Naive B cell (primary cell): ENCODE measurements at places on chromosomes 7 and 10.

GRCh38 chr10:14362104-14362503, 31.4 kb upstream of the FRMD4A start:
- DNase-seq = no peak

- no peak for DNase-seq
Observed at GRCh38 chr10:15814565-15814964, 45.7 kb downstream of the MINDY3 start.

DNA sequence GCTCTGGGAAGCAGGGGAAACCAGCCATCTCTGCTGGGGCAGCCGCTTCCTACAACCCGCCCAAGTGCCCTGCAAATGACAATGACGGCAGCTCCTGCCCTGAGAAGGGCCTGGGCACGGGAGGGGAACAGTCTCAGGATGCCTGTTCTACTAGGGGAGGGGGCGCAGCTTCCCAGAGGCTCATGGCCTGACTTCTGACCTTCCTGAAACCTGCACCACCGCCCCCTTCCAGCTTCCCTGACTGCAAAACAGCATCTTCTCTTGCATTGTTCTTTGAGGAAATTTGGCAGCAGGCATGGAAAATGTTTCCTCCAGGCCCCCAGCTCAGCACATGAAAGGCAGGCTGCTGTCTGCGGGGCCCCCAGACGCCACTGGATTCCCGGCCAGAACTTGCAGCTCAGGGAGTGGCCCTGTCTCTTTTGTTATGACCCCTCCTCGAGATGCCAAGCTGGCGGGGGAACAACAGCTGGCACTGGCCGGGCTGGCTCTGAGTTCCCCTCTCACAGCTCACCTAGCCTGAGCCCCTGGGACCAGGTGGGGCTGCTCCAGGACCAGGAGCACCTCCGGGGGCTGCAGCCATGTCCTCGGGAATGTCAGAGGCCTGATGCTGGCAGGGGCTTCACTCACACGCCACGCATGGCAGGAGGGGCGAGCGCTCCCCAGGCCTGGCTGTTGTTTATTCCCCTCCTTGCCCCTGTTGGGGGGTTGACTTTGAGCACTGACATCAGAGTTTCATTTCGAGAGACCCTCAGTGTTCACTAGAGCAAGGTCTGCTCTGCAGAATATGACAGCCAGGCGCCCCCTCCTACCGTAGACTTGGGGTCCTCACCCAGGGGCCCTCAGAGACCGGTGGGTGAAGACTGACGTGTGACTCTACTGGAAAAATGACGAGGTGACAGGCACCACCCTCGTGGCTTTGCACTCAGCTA, 62.7 kb downstream of the CALML3 start:
- no peak for DNase-seq

DNA sequence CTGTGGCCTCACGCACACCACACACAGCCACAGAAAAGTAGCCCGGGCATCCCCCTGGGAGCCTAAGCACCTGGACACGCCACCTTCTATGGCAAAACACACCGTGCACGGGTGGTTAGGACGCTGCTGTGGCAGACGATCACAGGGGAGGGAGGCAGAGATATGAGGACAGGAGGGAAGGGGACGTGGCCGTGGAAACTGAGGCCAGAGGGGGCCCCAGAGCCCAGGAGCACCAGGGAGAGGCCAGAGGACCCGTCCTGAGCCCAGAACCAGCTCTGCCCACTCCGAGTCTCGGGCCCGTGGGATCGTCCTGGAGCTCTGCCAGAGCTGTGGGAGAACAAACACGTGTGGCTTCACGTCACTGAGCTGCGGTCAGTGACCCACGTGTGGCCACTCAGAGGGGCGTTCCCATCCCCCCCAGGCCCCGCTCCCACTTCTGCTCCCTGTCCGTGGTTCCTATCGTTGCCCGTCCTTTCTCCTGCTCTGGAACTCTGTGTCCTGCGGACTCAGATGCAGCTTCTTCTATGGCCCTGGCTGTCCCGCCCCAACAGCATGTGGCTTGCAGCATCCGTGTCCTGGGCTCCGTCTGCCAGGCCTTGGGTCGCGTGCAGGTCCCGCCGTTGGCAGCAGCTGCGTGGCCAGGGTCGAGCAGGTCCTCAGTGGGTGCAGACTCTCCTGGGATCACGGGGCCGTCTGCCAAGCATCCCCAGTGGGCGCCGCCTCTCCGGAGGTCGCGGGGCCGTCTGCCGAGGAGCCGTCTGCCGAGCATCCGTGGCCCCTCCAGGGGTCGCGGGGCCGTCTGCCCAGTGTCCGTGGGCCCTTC, 31.0 kb downstream of the GET4 start:
- DNase-seq = no peak

- no peak for DNase-seq
Observed at GRCh38 chr10:56298941-56299340, 62.1 kb downstream of the ZWINT start.

DNA sequence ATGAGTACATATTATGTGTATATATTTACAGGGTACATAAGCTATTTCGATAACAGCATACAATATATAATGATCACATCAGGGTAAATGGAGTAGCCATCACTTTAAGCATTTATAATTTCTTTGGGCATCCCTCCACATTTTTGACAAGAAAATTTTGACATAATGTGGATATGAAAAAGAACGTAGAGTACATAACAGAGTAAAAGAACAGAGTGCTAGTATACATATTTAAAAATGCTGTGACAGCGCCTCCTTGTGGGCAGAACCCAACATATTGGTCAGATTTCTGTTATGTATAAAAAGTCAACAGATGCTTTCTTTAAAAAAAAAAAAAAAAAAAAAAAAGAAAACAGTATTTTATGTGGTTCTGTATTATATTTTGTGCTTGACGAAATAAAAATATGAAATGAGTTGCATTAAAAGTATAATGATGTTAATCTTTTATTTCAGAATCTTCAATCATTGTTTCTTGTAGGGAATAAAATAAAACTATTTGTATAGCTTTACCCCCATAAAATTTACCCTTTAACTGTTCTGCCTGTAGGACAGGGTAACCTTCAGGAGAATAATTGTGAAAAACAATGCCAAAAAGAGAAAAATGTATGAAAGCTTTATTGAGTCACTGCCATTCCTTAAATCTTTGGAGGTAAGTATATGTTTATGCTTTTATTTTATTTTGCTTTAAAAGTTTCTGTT, 18.3 kb upstream of the HBP1 start:
- DNase-seq = peak; percentile 61

DNA sequence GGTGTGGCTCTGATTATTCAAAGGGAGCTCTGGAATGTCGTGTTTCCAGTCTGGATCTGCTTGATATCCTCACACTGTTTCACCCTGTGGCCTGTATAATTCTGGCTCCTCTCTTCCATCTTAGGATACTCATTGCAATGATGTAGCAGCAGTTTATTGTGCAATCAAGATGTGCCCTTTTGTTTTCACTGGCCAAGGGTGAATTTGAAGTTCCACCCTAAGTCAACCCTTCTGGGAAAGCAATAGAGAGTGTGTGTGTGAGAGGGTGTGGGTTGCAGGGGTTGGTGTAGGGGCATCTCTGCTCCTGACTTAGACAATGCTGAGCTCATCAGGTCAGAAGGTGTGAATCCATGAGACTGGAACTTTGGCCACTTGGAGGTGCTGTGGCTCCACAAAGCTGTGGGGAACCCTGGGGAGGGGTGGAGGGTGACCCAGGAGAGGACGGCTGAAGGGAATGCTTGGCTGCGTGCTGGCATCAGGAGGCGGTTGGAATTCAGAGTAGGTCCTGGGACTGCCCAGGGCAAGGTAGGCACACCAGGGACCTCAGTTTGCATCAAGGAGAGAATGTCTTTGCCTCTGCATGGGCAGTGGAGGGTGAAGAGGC, 118.0 kb upstream of the PRSS58 start:
- no peak for DNase-seq
